ENCODE measurements at places on chromosomes 5 and 9.

DNA sequence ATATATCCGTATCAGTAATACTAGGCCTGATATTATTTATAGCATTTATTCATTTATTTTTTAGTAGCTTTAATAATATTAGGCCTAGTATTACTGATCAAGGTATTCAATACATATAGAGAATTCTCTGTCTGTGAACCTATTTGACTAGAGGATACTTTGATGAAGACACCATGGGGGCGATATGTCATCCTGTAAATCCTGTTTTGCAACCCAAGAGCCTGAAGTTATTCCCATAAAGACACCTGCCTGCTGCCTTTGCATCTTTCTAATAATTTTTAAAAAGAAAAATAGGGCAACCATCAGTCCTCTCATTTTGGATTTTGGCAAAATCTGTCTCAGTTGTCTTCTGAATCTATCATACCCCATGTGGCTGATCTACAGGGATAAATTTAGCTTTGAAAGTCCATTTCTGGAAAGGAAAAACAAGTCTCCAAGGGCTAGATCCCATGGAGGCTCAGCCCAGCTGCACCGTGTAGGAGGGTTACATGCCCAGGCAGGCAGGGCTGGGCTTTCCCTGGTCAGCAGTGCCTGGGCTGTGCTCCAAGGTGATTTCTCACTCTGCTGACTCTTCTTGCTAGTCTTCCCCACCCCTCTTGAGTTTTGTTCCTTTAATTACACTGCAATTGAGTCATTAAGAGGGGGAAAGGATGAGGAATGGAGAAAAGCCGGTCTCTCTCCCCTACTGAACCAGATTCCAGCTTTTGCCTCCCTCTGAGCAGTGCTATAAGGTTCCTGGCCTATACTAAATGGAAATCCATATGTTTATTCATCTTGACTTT lies 169.0 kb downstream of the TRIM32 start:
- no peak for DNase-seq

DNA sequence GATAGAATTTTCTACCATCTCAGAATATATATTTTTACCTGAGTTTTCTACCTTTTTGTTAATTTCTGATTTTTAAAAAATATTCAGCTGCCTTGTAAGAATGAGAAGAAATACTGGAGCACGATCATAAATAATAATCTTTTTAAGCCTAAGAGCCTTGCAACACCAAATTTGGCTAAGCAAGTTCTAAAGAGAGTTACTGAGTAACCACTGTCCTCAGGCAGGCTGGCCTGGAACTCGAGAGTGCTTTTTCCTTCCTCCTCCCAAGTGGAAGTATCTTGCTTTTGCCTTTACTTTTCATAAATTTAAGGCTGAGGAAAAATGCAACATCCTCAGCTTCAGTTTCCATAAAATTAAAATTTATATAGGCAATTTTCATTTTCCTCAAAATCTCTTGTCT lies 21.0 kb downstream of the GLRX start:
- DNase-seq = no peak

- DNase-seq = no peak
Measured at GRCh38 chr5:130268489-130268888, 364.2 kb downstream of the CHSY3 start.

DNA sequence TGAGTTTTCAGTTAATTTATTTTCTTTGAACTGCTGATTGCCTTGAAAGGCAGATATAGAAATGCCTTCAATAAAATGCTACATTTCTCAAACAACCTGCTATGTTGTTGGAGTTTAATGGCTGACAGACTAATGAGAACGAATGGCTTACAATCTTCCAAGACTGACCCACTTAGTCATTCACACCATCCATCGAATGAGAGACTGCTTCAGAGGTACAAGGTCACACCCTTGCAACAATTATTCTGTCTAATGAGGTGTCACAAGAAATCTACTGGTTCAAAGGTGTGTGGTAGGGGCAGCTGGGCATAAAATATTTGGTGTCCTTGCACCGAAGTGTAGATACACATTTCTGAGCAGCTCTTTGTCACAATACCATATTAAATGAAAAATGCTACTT lies 18.3 kb downstream of the PTPRD start:
- DNase-seq = no peak

DNA sequence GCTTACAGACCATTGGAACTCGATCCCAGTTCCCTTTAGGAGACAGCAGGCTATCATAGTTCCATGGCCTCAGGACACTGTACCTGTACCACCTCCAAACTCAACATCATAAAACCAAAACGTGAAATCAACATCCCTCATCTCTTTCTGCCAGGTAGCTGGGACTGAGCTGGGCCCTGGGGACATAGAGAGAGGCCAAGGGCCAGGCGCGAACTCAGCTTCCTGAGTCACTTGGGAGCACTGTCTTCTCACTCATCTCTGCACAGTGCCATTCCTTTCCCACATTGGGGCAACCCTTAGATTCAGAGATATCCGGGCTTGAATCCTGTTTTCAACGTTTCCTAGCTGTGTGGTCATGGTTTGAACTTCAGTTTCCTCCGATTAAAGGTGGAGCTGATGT lies 12.2 kb downstream of the DAB2IP start:
- DNase-seq = no peak

DNA sequence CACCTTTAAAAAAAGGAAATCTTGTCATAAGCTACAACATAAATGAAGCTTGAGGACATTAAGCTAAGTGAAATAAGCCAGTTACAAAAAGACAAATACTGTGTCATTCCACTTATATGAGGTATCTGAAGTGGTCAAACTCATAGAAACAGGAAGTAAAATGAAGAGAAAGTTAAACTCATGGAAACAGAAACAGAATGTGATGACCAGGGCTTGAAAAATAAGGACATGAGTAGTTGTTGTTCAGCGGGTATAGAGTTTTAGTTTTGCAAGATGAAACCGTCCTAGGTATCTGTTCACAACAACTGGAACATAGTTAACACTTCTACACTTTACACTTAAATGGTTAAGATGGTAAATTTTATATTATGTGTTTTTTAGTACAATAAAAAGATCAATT lies 47.8 kb upstream of the SLC1A3 start:
- DNase-seq = no peak

- peak; percentile 3 for DNase-seq
Measured at GRCh38 chr5:7759257-7759871, 91.6 kb downstream of the CFAP90 start.

- no peak for DNase-seq
Measured at GRCh38 chr5:1923766-1924165, 41.0 kb upstream of the IRX4 start.

GRCh38 chr9:35658968-35659220 lies 802 bp downstream of the CCDC107 start:
- peak; percentile 47 for DNase-seq

- no peak for DNase-seq
Measured at GRCh38 chr9:76876098-76876497, 29.8 kb downstream of the PRUNE2 start.

DNA sequence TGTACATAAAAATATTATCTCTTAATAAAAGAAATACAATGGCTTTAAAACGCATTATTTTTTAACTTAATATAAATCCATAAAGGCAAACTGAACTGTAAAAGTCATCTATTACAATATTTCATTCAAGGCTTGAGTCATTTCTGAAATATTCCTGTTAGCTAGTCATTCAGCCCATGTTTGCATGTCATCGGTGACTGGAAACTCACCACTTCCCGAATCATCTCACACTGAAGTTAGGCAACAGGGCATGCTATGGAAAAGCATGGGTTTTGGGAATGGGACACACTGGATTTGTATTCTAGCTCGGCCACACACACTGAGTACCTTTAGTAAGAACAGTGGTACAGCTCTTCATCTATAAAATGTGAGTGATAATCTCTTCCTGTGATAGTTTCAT lies 691.1 kb upstream of the C9orf72 start:
- no peak for DNase-seq

DNA sequence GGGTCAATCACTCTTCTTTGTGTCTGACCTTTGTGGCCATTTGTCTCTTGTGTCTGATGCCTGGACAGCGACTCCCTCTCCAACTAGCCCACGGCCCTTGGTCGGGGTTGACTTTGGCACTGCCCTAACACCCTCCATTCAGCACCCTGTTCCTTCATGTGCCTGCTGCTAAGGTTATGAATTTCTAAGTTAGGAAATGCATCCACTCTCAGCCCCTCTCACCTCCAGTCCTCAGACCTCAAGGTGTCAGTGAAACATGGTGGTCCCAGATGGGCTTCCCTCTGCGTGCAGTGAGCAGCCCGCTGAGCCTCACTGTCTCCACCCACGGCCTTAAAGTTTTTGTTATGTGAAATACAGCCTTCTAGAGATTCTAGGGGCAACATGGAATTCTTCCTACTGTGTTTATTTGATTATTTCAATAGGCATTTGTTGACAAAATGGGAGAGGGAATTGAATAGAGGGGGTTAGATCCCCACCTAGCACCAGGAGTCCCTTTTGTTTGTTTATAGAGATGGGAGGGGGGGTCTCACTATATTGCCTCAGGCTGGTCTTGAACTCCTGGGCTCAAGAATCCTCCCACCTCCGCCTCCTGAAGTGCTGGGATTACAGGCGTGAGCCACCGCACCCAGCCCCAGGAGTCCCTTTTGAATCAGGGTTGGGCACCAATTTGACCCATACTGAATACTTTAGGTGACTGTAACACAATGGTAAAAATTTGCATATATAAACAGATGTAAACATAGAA lies 1.6 kb upstream of the GLIPR2 start:
- DNase-seq = no peak

DNA sequence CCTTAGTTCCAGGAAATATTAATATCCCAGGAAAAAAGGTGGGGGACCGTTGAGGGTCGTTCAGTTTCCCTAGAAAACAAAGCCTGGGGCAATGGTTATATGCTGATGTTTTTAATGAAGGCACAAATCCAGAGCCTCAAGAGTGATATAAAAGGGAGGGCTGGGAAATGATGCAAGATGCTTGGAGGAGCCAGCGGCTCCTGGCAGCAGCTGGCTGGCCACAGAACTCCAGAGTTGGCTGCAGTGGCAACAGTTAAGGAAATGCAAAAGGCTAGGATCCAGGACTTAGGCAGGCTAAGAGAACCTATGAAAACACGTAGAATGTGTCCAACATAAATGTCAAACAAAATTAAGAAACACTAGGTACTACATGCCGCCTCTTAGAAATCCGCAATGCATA lies 31.0 kb upstream of the B4GALT1 start:
- no peak for DNase-seq

- DNase-seq = no peak
Measured at GRCh38 chr9:91273853-91274552, 87.7 kb downstream of the AUH start.

GRCh38 chr5:43309637-43310036 lies 3.6 kb downstream of the HMGCS1 start:
- no peak for DNase-seq

- DNase-seq = no peak
Measured at GRCh38 chr9:23777328-23777727, 48.7 kb downstream of the ELAVL2 start.

DNA sequence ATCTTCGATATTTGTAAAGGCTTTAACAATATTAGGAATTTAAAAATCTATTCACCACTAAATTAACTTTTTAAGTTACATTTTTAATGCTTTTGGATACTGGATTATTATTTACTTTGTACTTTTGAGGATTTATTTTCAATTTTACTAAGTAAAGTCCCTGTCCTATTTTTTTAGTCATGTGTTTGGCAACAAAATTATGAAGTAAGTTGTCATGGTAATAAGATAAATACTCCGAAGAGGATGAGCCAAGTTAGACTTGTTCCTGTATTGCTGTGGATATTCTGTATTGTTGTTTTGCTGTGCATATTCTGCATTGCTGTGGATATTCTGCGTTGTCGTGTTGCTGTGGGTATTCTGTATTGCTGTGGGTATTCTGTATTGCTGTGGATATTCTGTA lies 210.1 kb downstream of the MTRR start:
- no peak for DNase-seq

- peak; percentile 67 for DNase-seq
Measured at GRCh38 chr9:36023260-36024048, 13.3 kb upstream of the RECK start.

GRCh38 chr5:72394688-72395087 lies 74.5 kb downstream of the PTCD2 start:
- peak; percentile 7 for DNase-seq

DNA sequence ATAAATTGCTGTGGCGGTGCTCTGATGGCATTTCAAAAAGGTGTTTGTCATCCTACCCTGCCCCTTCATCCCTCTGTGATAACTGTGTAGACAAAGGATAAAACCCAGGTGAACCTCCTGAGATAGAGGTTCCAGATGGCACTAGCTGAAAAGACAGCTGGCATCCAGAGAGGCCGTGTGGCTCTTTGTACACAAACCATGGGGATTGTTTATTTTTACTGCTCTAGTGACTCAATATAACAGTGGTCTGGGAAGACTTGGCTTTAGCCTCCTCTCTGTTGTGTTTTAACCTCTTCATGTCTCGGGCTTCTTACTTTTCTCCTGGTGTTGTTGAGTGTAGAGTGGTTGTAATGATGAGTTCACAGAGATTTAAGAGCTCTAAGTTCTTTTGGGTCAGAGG lies 48.8 kb downstream of the SH3GL2 start:
- DNase-seq = peak; percentile 81

DNA sequence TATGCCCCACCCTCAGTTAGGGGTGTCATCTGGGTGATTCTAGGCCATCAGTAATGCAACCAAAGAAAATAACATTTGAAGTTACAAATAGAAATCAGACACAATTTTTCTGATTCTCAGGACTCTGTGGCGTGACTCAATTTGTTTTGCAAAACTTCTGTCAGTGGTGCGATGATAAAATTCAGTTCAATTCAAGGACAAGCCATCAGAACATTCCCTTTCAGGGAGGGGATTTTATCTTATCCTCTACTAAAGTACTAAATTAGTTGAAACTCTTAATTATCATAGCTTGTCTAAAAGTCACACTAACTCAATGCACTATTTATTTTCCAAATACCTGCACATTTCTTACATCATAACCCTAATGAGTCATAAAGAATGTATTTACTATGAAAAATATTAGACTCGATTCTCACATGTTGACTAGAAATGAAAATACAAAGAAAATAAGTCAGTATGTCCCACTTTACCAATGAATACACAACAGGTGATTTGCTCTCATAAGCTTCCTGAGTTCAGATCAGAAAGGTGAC lies 28.2 kb downstream of the HTR4 start:
- no peak for DNase-seq

- no peak for DNase-seq
Measured at GRCh38 chr5:95219411-95219810, 65.5 kb downstream of the MCTP1 start.

GRCh38 chr9:134320868-134321471 lies 5.3 kb upstream of the RXRA start:
- no peak for DNase-seq

DNA sequence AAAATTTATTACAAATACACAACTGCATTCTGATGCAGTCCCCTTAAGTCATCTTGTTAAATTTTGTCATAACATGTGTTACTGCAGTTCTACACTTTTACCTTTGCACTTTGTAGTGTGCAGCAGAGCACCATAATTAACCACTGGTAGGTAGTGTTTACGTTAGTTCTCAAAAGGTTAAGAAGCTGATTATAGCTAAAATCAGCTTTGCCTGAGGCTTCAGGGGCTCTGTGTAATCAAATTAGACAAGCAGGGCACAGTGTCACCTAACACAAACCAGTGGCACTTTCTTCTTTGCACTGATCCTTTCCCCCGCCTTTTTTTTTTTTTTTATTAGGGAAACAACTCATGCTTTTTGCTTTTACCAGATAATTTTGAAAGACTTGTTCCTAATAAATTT lies 26.1 kb downstream of the POU5F2 start:
- DNase-seq = peak; percentile 93
